Activated CD4-positive, alpha-beta T cell treated with anti-CD3 and anti-CD28 coated beads, Interleukin-2, amount 50 U/mL, for 24 hours (primary cell): ENCODE measurements at places on chromosomes 12 and 14.

GRCh38 chr12:42758806-42759205, 169.3 kb upstream of the PRICKLE1 start:
- no peak for DNase-seq

DNA sequence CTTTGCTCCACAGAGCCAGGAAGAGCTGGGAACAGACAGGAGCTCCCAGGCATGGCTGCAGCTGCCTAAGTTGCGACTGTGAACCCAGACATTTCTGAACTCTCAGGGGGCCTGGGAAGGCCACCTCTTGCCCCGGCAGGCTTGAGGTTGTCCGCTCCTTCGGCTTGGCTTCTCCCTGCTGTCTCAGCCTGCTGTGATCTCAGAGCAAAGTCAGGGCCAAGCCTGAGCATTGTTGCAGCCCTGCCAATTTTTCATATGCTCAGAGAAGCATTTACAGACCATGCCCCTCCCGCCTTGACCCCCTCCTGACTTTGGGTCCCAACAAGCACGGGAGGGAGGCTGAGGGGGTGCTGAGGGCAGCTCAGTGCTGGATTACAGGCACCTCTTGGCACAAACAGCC, 1439.1 kb upstream of the FLRT2 start:
- DNase-seq: no peak

GRCh38 chr14:104802394-104803184, 1.7 kb downstream of the ZBTB42 start:
- no peak for DNase-seq

- no peak for DNase-seq
These were observed 161.5 kb upstream of the FRMD6 start for GRCh38 chr14:51490205-51490604.

GRCh38 chr12:112126911-112127310, 1.6 kb downstream of the TRAFD1 start:
- no peak for DNase-seq

DNA sequence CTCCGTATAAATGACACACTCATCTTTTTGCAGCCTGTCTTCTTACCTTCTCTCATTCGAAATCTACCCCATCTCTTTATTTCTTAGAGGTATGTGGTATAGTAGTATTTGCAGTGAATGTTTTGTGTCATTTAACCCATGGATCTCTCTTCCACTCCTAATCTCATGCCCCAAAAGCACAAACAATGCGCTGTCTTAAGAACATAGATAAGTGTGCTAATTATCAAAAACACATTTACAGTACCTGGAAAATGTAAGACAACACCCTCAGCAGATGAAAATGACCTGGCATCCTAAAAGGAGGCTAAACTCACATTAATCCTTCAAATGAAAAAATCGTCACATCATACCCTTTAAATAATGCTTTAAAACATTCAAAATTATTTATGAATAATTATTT, 10.7 kb downstream of the USP15 start:
- no peak for DNase-seq

- DNase-seq: no peak
These were observed 288.6 kb upstream of the PWP1 start for GRCh38 chr12:107396991-107397390.

GRCh38 chr14:52110441-52111086, 41.7 kb upstream of the NID2 start:
- no peak for DNase-seq

DNA sequence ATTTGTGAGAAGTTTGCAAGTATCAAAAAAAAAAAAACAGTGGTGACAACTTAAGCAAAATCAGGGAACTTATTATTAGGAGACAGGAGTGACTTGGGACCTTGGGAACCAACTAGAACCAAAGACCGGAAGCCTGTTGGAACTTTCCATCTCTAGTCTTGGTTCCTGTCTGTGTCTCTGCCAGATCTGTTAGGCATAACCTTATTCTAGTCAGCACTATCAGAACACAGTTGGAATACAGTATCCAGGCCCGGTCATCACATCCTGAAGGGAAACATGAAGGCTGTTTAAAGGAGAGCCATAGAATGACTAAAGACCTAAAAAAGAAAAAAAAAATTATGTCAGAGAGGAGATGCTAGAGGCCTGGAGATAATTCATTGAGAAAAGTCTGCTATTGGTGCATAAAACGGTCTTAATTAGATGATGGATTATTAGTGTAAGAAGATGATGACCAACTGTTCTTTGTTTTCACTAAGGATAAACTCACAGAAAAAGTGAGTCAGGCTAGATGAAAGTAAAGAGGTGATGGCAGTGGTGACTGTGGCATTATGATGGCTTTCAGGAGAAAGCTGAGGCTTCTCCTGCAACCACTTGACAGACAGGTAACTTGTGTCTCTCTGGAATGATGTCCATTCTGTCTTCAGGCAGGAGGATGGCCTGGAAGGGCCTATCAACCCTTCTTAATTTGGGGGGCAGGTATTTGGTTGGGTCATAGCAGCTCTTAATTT, 28.2 kb downstream of the DACT1 start:
- no peak for DNase-seq

GRCh38 chr14:90573385-90574105, 176.7 kb downstream of the CALM1 start:
- no peak for DNase-seq

DNA sequence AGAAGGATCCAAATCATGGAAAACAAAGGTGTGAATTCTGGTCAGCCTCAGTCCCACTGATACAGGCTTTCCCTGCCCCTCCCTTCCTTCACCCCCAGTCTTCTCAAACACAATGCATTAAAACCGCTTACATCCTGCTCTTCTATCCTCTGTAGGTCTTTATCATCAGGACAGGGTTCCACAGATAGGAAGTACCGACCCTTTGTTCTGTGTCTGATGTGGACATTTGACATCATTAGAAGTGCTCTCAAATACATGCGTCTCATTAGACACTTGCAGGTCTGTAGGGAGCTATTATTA, 339 bp downstream of the EDDM3B start:
- DNase-seq: no peak

- no peak for DNase-seq
These were observed 150.9 kb upstream of the PLEKHG7 start for GRCh38 chr12:92551853-92552397.

GRCh38 chr14:69818758-69819191, 21.7 kb upstream of the SLC10A1 start:
- DNase-seq: peak; percentile 64

DNA sequence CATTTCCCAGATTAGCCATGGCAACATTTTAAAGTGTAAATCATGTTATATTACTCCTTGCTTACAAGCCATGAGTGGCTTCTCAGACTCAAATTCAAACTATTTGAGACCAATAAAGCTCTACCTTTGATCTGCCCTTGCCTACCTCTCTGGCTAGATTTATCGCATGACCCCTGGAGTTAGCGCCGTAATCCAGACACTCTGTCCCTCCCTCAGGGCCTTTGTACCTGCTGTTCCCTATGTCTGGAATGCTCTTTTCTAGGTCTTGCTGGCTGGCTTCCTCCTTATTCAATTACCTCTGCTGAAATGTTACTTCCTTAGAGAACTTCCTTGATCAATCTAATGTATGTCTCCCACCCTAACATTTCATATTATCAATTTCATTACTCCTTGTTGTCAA, 16.3 kb downstream of the SIX4 start:
- no peak for DNase-seq

DNA sequence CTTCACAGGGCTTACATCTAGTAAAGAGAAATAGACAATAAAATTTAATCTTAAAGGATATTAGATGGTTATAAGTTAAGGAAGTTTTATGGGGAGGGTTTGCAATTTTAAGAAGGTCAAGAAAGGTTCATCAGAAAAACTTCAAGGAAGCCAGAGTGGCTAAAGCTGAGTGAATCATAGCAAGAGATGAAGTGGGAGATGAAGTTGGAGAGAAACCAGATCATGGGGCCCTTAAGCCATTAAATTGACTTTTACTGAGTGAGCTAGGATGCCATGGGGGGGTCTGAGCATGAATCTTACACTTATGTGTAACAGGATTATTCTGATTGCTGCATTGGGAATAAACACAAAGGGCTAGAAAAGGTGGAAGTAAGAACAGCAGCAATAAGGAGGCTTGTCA, 189.2 kb downstream of the LRIG3 start:
- no peak for DNase-seq

DNA sequence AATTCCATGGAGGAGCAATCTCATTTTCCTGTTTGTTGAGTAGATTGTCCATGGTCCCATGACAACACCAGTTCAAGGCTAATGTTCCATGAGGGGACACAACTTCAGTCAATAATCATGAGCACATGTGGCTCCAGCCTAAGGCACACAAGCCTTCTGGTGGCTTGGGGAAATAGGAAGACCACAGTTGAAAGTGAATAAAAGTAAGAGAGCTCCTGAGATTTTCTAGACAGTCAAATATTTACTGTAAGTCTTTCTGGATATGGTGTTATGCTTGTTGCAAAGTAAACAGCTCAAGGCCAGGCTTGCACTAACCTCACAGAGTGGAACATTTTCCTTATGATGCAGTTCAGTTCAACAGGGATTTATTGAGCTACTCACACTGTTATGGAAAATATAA, 206.9 kb upstream of the SLC38A2 start:
- no peak for DNase-seq

DNA sequence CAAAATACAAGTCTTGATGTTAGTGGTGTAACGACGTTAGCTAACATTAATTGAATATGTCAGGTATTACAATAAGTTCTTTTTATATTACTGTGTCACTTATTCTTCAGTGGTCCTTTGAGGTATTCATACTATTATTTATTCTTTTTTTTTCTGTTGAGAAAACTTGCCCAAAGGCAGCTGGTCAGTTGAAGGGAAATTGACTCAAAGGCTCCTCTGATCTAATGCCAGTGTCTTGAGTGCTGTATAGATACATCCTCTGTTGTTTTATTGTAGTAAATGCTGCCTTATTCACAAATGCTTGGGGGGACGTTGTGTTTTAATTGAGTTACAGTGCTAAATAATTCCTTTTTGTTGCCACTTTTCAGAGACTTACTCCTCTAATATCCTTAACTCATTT, 23.0 kb downstream of the SCYL2 start:
- DNase-seq: no peak

DNA sequence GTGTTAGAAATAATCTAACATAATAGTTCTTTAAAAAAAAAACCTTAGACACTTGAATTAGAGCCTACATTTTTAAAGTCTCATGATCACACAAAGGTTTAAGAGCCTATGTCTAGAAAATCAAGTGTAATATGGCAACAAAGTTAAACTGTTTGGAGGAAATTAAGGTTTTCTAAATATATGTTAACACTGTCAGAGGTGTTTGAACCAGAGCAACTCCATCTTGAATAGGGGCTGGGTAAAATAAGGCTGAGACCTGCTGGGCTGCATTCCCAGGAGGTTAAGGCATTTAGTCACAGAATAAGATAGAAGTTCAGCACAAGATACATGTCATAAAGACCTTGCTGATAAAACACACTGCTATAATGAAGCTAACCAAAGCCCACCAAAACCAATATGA, 12.4 kb downstream of the CPNE8 start:
- DNase-seq: no peak
